Pons (tissue), 1 donor: ENCODE measurements at places on chromosomes 5 and 9.

DNA sequence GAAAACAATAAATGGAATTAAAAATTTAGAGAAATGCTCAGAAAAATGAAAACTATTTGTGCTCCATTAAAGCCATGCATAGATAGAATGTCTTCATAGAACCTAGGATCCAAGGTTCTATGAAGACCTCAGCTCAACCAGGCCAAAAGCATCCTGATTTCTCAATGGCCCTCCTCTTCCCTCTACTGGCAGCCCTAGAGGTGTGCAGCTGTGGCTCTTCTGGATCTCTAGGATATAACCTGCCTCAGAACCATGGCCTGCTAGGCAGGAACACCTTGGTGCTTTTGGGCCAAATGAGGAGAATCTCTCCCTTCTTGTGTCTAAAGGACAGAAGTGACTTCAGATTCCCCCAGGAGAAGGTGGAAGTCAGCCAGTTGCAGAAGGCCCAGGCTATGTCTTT, 15.1 kb downstream of the IFNA1 start:
- peak; percentile 63 for DNase-seq

DNA sequence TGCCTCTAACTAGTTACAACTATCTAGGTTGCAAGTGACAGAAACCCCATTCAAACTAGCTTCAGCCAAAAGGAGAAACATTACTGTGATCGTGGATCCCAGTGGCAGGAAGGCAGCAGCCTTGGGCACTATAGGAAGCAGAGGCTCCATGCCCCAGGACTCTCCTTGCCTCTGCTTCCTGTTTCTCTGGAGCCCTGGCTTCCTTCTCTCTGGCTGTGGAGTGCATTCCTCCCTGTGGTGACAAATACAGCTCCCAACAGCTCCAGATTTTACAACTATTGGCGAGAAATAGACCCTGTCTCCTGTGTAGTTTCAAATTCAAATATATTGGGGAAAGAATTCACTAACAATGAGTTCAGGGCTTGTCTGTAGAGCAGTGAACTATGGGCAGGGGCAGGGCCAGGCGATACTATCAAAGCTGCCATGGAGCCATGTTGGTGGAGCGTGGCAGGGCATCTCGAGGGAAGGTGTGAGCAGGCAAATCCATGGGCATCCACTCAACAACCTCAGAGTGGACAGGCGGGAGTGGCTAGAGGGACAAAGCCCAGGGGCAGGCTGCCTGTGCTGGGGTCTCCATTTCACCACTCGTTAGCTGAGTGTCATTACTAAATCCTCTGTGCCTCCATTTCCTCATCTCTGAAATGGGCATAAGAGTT, 189.5 kb downstream of the ERCC6L2 start:
- no peak for DNase-seq

GRCh38 chr5:121019734-121020133, 555.6 kb downstream of the PRR16 start:
- DNase-seq: no peak

- DNase-seq: peak; percentile 57
Measured at GRCh38 chr5:125411744-125412560, 665.5 kb upstream of the ZNF608 start.

DNA sequence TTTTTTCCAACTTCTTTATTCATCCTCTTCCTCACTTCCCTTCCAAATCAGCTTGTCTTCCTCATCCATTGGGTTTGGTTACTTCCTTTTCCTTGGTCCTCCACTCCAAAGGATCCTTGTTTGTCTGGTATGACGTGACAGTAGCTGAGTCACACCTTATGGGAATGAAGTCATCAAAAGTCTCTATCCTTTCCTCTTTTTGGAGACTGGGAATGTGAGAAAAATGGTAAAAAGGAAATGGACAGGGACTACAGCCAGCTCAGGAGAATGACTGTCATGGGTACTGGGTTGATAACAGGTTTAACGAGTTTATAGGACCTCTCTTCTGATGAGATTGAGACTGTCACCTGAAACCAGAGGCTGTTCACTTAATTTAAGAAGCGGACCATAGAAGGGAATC, 76.2 kb upstream of the MYO10 start:
- DNase-seq: no peak

- DNase-seq: no peak
Measured at GRCh38 chr9:133979273-133979920, 12.7 kb downstream of the VAV2 start.

- no peak for DNase-seq
Measured at GRCh38 chr5:152723482-152723881, 318.4 kb upstream of the NMUR2 start.

- DNase-seq: no peak
Measured at GRCh38 chr5:10562201-10563109, 1.4 kb upstream of the ANKRD33B start.

DNA sequence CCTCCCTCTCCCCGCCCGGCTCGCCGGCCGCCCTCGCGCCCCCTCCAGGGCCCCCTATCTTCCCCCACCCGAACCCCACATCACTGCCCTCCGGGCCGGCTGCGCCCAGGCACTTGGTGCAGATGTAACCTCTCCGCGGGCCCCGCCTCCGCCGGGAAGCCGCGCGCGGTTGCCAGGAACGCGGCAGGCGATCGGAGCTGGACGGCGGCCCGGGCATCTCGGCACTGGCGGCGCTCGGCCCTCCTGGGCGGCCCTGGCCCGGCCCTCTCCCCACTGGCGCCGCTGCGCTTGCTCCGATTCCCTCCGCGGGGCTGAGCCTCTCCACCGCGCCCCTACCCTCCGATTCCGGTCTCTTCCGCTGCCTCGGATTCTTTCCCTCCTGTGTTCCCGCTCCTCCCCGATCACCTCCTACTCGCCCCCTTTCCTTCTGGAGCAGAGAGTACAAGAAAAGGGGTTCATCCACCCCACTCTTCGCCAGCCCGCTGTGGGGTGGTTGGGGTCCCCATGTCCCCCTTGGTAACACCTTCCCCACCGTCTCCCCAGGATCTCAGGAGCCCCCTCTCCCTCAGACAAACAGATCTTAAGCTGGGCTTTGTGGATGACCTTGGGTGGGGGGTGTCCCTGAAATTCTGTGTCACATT, 70.6 kb downstream of the C9orf50 start:
- DNase-seq: peak; percentile 56

- no peak for DNase-seq
Measured at GRCh38 chr9:86909388-86909787, 37.9 kb downstream of the GAS1 start.
